ENCODE measurements at places on chromosomes 6 and 20.

- DNase-seq = no peak
These were observed 116.6 kb downstream of the BMP2 start for GRCh38 chr20:6884114-6884513.

GRCh38 chr20:44028868-44029847 lies 114.5 kb downstream of the TOX2 start:
- no peak for DNase-seq

DNA sequence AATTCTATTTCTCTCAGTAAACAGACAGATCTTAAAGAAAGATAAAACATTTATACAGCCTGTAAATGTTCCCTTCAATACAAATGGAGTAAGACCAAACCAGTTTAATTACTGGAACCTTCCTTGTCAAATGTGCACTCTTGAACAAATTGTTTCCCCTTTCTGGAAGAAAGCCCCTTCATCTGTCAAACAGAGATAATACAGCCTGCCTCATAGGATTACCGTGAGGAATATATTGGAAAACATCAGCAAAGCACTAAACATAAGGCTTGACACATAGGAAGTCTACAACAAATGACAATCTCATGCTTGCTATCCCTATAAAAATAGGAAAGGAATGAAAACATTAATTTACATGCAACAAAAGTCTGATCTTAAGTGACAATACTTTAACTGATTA lies 173.8 kb downstream of the PTPRK start:
- no peak for DNase-seq

DNA sequence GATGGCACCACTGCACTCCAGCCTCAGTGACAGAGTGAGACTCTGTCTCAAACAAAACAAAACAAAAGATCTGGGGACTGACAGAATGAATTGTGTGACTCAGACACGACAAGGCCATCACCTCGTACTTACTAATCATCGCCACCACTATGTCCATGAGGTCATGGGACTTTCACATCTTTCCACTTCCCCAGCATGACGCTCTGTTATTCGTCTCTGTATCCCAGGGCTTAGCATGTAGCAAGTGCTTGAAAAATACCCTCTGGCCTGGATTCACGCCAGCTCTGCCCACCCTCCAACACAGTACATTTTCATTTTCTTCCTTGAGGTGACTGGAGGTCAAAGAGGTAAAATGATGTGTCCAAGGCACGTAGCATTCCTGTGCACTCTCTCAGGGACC lies 27.8 kb downstream of the FGD2 start:
- no peak for DNase-seq

DNA sequence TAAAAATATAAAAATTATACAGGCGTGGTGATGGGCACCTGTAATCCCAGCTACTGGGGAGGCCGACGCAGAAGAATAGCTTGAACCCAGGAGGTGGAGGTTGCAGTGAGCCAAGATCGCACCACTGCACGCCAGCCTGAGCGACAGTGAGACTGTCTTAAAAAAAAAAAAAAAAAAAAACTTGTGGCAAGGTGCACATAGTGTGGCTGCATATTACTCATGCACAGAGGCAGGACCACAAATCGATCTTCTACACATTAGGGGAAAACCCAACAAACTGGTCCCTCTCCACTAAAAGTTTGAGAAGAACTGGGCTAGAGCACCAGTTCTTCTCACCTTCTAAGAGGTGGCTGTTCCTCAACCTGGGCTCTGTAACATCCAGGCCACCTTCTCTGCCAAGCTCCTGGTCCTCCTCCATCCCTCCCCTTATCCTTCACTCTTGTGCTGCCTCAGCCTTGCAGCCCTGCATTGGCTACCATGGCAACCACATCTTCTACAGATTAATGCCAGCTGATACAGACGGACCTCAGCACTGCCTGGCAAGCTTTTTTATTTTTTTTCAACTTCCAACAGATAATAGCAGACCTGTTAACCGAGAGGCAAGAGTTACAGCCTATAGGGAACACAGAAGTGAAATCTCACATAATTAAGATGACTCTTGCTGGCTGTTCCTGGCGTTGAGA lies 88.0 kb downstream of the ATP9A start:
- no peak for DNase-seq

DNA sequence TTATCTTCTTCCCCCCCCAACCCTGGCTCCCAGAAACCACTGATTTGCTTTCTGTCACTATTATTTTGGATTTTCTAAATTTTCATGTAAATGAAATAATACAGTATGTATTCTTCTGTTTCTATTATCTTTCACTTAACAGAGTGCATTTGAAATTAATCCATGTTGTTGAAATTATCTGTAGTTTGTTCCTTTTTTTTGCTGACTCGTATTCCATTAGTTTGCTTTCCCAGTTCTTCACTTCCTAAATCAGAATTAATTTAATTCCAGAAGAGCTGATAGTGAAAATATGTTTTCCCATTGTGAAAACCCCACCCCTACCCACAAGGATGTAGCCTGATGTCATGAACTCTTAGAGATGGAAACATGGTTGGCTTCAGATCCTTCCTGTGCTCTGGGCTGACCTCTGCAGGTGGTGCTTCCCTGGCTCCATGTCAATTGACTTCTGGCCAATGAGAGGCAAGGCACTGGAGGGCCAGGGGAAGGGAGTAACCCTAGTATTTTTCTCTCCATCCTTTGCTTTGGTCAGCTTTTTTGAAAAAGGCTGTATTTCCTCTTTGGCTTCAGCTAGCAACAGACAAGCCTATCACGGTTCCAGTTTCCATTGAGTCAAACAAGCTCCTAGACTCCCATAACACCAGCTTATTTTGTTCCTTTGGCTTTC lies 244.4 kb upstream of the HSF2 start:
- DNase-seq = no peak

DNA sequence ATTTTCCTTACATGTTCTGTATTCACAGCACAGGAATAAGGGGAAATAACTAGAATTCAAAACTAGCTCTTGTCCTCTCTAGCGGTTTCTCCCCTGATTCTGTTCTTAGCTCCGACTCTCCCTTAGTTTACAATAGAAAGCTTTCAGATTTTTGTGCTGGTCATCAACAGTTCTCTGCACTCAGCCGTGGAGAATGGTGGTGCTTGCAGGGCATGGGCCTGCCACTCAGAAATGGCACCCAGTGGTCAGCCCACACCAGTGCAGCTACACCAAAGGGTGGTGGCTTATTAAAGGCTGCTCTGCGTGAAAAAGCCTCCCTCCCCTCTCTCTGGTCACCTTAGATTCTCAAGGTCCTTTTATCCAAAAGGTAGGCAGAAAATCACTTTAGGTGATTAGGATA lies 123.5 kb downstream of the SASH1 start:
- no peak for DNase-seq

DNA sequence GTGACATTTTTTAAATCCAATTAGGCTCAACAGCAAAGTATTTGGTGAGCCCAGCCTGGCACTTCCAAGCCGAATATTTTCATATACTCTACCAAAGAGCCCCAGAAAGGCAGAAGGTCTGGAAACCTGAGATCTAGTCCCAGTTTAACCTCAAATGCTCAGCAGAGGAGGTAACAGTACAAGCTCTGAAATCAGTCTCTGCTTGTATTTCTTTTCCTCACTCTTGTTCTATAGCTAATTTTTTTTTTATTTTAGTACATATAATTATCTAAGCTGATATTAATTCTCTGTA lies 9.1 kb downstream of the SOD2 start:
- no peak for DNase-seq

DNA sequence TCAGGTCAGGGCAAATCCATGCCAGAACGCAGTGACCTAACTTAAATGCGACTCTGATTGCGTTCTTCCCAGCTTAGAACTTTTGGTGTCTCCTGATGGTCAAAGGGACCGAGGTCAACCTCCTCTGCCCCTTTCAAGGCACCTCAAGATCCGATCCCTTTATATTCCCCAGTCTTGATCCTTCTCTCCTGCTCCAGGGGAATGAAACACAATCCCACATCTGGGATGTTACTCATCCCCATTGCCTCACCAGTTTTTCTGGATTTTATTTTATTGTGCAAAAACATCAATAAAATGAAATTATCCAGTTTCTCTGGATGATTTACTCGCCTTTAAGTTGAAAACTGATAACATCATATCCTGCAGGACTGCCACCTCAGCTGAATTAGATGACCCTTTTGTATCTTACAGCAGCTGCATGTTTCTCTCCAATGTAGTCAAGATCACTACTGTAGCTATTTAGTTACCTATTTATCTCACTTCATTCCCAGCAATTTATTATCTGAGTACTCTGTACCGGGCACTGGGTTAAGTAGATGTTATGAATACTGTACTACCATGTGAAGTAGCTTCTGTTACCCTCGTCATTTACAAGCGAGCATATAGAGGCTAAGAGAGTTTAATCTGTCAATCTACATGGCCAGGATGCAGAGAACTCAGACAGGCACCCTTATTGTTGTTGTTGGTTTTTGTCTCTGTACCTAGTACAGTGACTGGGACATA lies 44.0 kb downstream of the IRAK1BP1 start:
- DNase-seq = no peak

DNA sequence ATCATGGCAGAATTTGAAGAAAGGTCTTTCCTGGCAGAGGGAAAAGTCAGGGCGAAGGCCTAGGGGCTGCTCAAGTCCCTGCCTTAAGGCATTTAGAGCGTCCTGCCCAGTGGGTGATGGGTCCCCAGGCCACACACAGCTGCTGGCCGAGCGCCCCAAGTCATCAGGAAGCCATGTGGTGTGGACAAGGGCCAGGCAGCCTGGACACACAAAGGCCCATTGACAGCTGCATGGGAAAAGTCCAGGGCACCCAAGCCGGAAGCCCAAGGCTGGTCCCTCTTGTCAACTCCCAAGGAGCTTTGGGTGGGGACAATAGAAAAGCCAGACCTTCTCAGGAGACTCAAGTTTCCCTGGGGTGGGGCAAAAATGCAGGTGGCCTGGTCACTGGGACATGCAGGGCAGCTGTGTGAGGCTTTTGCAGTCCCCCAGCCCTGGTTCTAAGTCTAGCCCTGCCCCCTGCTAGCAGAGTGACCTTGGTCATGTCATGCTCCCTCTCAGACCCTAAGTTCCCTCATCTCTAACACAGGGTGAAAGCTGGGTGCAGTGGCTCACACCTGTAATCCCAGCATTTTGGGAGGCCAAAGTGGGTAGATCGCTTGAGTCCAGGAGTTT lies 44.3 kb upstream of the PTGIS start:
- no peak for DNase-seq

- DNase-seq = no peak
These were observed 227.5 kb upstream of the MYLIP start for GRCh38 chr6:15901141-15902115.

DNA sequence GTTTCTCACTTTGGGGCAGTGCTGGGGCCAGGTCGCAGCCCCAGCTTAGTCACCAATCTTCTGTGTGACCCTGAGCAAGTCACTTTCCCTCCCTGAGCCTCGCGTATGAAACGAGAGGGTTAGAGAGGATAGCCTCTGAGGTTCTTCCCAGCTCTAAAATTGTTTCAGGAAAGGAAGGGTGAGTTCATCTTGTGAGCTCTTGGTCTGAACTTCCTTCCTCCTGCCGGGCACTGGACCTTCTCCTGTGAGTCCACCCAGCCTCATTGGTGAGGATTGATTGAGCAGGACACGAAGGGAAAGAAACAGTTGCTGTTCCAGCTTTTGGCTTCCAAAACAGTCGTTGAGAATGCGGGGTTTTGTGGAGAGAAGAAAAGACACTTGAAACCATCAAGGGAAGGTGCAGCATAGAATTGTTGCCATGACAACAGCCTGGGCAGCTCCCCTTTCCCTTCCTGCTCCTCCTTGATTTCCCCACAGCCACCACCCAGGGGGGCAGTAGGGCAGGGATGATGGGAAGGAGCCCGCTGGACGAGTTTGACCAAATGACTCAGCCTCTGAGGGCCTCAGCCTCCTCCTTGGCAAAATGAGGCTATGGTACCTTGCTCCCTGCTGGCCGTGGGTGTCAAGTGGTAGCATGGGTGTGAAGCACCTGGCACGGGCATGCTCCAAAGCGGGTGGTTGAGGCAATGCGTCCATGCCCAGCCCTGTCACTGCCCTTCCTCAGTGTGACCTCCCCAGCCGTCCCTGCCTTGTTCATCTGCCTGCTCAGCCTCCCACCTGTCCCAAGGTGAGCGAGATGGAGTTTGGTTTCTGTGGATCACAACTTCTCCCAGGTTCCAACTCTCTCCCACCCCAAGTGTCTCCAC lies 107.8 kb downstream of the CDC5L start:
- DNase-seq = no peak

Measured in activated T-cell treated with anti-CD3 and anti-CD28 coated beads for 4 hours (primary cell).